8988T (cell line): ENCODE measurements at places on chromosomes 7 and 10.

GRCh38 chr10:123573236-123574108, 92.7 kb upstream of the GPR26 start:
- peak; percentile 72 for DNase-seq

DNA sequence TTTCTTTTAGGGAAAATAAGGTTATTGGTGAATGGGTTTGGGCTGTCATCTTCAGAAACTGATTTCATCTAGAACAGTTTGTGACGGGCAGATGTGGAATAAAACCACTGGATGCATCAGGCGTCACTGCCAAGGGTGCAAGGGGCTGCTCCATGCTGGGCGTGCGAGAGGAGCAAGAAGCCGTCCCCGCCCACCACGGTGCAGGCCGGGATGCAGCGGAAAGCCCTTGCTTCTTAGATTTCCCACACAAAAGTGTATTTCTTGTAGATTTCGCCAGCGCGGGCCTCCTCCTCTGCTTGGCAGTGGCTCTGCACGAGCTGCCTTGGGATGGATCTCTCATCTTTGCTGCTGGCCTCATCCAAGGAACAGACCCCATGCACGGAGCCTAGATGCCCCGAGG, 189.3 kb downstream of the CUX1 start:
- DNase-seq, result no peak

- no peak for DNase-seq
Observed at GRCh38 chr7:40977533-40977932, 725.4 kb downstream of the INHBA start.

DNA sequence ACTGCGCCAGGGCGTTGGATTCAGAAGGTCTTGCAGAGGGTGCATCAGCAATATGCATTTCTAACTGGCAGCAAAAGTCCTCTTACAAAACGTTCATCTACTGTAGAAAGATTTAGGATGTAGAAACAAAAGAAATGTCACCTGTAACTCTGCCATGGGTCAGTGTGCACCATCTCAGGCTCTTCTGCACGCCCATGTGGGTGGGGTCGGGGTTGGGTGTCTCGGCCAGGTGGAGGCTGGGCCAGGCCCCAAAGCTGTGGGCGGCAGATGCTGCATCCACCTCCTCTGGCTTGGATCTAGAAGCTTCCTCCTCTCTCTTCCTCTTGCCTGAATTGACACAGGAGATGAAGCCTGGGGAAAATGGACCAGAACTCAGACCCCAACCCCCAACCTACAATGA, 111.3 kb upstream of the PPP2R2D start:
- no peak for DNase-seq

- no peak for DNase-seq
Observed at GRCh38 chr7:24718977-24719491, 38.2 kb downstream of the GSDME start.

DNA sequence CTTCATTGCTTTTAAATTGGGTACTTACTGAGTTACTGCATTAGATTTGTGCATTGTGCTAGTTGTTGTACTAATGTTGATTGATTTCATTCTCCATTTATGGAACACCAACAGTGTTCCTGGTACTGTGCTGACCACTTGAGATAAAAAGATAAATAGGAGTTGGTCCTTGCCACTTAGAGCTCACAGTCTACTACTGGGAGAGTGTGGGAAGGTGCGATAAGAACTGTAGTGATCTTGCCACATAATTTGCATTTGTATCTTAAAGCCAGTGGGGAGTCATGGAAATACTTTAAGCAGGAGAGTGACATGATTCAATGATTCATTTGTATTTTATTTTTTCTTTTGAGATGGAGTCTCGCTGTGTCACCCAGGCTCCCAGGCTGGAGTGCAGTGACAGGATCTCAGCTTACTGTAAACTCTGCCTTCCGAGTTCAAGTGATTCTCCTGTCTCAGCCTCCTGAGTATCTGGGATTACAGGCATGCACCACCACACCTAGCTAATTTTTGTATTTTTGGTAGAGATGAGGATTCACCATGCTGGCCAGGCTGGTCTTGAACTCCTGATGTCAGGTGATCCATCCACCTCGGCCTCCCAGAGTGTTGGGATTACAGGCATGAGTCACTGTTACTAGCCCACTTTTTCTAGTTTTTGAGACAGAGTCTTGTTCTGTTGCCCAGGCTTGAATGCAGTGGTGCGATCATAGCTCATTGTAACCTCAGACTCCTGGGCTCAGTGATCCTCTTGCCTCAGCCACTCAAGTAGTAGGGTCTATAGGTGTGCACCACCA, 51.2 kb upstream of the TMEM248 start:
- DNase-seq, result no peak

DNA sequence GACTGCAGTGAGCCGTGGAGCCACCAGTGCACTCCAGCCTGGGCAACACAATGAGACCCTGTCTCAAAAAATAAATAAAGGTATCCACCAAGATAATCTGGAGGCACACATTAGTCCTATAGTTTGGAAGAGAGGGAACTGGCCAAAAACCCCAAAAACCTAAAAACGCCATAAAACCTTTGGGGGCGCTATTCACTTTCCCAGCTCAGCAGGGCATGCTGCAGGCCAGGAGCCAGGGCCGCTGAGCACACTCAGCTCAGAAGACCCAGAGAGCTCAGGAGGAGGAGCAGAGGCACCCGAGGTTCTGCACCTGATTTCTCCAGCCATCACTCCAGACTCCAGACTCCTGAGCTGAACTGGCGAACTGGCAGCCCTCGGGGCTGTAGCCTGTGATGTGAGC, 167.2 kb upstream of the IMMP2L start:
- DNase-seq, result no peak

GRCh38 chr10:111724121-111724520, 459.4 kb downstream of the GPAM start:
- no peak for DNase-seq
